Activated naive CD8-positive, alpha-beta T cell treated with anti-CD3 and anti-CD28 coated beads for 36 hours (primary cell): ENCODE measurements at places on chromosomes 12 and 14. TPM values are rescaled to one million over a fixed set of nuclear protein-coding genes. Genes with fewer than 3 reads are reported as not detected.

- no peak for DNase-seq
- no peak overlapping the region for H3K27ac ChIP-seq
- no peaks in the 10 kb centered on the region for H3K4me1 ChIP-seq
- H3K36me3 ChIP-seq: no peaks in the 10 kb centered on the region
Observed at GRCh38 chr14:72256055-72256454, 323.8 kb downstream of the RGS6 start.

DNA sequence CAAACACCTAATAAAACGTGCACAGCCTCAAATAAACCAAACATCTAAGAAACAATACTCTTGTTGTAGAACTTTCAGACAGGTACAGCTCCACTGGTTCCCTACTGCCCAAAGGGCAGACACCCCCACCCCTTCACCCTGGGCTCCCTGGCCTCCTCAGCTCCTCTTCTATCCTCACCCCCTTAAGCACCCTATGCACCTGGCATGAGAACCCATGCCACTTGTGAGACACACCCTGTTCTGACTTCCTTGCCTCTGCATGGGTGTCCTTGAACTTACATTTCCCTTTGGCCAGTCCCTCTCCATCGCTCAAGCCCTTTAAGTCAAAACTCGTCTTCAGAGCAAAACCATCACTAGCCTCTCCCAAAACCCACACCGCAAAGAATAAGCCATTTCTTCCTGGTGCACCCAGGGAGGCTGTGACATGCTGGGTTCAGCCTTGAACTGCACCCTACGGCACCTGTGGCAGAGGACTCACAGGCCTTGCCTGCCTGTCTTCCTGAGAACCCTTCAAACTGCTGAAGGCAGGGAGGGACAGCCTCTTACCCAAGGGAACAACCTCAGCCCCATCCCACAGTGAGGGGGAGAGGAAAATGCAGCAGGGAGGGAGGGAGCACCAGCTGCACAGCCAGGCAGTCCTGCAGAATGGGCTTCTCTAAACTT is 12.6 kb upstream of the ACTR6 start:
- DNase-seq: no peak
- H3K27ac ChIP-seq: no peak overlapping the region
- peaks cover 21% of the 10 kb centered on the region for H3K36me3 ChIP-seq
- no peaks in the 10 kb centered on the region for H3K27me3 ChIP-seq
- no peaks in the 10 kb centered on the region for H3K4me1 ChIP-seq
- no peak overlapping the region for H3K4me3 ChIP-seq

DNA sequence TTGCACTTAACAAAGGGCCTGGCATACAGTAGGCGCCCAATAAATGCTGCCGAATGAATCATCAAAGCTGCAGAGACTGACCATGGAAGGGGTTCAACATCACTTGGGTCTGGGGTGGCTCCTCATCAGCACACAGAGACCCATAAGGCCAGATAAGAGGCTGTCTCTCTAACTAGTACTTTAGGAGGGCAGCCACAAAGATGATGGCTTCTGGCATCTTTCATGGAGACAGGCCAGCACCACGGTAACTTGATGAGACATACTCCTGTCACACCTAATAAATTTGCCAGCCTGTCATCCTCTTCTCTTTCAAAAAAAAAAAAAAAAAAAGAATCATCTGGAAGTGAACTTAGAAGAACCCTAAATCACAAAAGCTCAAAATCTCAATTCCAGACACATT is 3.4 kb downstream of the PRIMA1 start:
- no peak for DNase-seq
- H3K36me3 ChIP-seq: no peaks in the 10 kb centered on the region
- no peak overlapping the region for H3K27ac ChIP-seq
- H3K27me3 ChIP-seq: peaks cover 37% of the 10 kb centered on the region
- no peaks in the 10 kb centered on the region for H3K4me1 ChIP-seq
- no peak overlapping the region for H3K4me3 ChIP-seq

The ABCC9 gene
- total RNA-seq: not detected

- H3K27ac ChIP-seq: no peak overlapping the region
- H3K27me3 ChIP-seq: no peaks in the 10 kb centered on the region
- no peak for DNase-seq
- H3K4me1 ChIP-seq: no peaks in the 10 kb centered on the region
- H3K36me3 ChIP-seq: no peaks in the 10 kb centered on the region
Observed at GRCh38 chr12:129193263-129193871, 340.1 kb downstream of the GLT1D1 start.
